ENCODE measurements at places on chromosomes 3 and 15. TPM values are rescaled to one million over a fixed set of nuclear protein-coding genes. Genes with fewer than 3 reads are reported as not detected.

DNA sequence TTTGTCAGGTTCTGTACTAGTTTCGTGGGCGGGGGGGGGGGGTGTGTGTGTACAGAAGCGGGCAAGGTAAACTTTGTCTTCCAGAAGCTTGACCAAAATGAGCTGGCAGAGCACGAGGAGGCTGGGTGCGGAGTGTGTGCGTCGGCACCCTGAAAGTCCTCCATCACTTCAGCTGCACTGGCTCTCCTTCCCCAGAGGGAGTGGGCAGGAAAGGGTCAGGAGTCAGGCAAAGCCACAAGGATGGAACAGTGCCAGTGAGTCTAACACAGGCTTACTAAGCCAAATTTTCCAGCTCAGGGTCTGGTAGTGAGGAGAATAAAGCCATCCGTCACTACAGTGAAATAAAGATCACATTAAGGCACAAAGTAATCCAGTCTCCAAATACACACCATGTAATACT lies 11.9 kb upstream of the SH3GL3 start:
- ATAC-seq: no peak

GRCh38 chr3:94440767-94441493 lies 378.1 kb downstream of the NSUN3 start:
- no peak for ATAC-seq

Gene DTX3L
- total RNA-seq: 28.5 TPM

Gene PLS1
- 12.5 TPM for total RNA-seq

DNA sequence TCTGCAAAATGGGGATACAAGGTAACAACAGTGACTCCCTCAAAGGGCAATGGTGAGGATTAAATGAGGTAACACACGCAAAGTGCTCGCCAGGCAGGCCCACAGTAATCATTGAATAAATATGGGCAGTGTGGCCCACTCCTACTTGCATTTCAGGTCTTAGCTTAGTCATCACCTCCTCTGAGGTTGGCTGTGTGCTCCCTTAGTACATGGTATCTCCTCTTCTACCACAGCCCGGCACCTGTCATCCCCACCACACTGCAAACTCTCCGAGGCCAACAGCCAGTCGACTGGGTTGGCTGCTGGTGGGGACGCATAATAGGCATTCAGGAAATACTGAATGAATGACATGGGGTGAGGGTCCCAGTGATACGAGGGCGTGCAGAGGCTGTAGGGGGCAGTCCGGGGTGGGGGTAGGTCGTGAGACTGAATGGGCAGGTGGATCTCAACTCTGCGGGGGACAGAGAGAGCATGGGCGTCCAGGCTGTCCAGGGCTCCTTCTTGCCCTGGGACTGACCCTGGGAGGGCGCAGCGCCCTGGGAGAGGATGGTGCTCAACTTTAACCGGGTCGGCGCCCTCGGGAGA lies 375 bp upstream of the MYZAP start:
- ATAC-seq: peak; percentile 86

Gene ZNF80
- not detected for total RNA-seq

Gene SLC27A2
- total RNA-seq: 0.92 TPM

Gene OR5H15
- total RNA-seq: not detected

DNA sequence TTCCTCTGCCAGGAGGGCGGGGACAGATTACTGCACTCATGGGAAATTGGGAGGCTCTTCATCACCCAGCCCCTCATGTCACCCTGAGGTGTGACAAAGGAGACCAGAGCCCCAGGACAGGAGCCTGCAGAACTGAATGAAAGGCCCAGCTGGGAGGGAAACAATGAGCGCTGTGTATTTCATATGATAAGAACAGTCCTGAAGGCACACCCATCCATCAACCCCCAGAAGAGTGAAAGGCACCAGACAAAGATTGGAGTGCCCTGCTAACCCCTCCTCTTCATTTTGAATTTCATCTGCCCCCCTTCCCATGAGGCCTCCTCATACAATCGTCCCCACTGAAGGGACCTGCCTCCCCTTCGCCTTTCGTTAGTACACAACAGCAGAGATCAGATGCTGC lies 160.0 kb upstream of the PRICKLE2 start:
- ATAC-seq: no peak

Gene P2RY13
- 0.28 TPM for total RNA-seq

Gene CAPN3
- total RNA-seq: 4.5 TPM

Gene TTC21A
- total RNA-seq: 2.3 TPM

Gene ALDH1A2
- 1.8 TPM for total RNA-seq

GRCh38 chr15:56036546-56037067 lies 43.2 kb upstream of the NEDD4 start:
- no peak for ATAC-seq

GRCh38 chr3:120652281-120652680 lies 29.8 kb downstream of the HGD start:
- ATAC-seq: no peak

DNA sequence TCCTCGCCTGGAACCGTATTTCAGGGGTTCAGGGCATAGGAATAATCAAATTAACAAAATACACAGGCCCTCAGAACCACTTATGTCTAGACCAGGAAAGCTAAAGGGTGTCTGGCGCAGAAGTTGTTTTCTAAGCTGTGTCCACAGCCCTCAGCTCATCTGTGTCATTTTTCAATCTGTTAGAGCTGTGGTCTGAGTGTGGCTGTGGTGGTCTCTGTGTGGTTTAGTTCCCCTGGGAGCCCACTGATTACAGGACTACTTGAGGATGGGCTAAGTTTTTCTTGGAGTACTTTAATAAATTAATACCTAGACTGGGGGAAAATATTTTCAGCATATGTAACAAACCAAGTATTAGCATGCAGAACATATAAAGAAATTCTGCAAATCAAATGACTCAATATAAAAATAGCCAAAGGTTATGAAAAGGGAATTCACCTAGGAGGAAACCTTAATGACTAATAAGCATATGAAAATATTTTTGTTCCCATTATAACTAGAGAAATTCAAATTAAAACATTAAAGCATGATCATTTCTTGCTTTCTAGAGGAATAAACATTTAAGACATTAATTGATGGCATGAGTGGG lies 186.3 kb downstream of the SATB1 start:
- ATAC-seq: no peak

DNA sequence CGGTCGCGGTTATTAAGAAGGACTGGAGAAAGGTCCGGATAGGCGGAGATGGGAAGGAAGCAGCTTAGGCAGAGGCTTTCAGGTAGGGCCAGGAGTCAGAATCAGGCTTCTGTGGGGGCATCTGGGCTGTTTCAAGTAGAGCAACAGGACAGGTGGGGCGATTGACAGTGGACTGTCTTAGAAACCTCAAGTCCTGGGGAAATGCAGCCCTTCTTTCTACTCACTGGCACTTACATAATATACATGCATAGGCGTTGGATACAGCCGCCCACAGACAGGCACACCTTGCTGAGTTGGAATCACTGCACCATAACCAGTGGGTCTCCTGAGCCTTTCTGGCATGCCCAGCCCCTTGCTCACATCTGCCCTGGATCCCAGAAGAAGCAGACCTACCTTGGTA lies 730 bp downstream of the MYD88 start:
- no peak for ATAC-seq

GRCh38 chr3:83938491-83938890 lies 1020.3 kb upstream of the CADM2 start:
- no peak for ATAC-seq

DNA sequence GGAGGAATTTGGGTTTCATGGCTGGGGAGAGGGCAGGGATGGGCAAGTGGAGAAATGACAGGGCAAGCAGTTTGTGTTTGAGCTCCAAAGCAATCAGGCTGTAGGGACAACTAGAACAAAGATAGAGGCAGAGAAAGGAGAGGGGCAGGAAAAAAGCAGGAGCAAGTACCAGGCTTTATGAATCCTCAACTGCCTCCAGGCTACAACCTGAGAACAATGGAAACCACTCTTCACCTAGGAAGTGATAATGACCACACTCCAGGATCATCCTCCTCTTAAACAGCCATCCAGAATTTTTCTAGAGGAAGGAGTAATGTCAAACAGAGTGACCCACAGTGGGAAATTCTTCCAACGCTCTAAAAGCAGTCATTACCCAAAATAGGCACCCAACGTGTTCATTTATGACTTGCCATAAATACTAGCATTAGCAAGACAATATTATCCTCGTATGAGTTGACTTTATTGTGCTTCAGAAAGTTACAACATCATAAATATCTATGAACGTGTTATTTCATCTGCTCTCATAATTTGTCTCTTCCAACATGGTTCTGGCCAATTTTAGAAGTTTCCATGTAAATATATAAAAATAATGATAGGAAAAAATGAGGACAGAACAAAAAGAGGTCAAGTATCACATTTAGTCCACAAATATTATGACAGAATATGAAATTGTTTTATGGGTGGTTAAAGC lies 50.5 kb downstream of the TNFAIP8L3 start:
- no peak for ATAC-seq

- ATAC-seq: no peak
Measured at GRCh38 chr3:42226470-42227425, 39.2 kb downstream of the CCK start.

DNA sequence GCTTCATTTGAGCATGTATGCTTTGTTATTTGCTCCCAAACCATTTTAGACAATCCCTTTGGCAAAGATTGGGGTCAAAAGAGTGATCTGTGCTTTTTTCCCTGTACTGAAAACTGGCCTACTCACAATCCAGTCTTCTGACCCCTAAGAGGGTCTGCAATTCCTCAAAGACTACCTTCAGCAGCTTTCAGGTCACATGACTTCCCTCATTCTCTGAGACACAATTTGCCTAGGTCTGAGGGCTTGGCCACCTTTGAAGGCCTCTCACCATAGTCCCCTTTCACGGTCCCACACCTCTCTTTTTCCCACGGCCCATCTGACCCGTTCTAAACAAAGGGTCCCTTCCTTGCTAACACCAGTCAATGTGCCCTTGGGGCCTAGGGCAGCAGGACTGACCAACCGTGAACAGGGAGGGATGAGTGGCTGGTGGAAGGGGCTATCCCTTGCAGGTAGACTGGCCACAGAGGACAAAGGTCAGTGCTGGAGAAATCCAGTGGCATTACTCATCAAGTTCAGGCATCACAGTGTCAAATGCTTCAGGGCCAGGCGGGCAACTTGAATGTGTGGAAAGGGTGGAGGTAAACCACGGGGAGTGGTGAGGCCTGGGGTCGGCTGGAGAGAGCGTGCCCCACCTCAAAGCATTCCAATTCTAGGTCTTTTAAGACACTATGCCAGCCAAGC lies 10.8 kb downstream of the RASL12 start:
- ATAC-seq: peak; percentile 39

GRCh38 chr3:157285966-157286365 lies 126.0 kb upstream of the CCNL1 start:
- ATAC-seq: no peak

GRCh38 chr3:155491696-155492095 lies 198.2 kb upstream of the STRIT1 start:
- no peak for ATAC-seq

Gene RTP4
- total RNA-seq: 1.8 TPM

DNA sequence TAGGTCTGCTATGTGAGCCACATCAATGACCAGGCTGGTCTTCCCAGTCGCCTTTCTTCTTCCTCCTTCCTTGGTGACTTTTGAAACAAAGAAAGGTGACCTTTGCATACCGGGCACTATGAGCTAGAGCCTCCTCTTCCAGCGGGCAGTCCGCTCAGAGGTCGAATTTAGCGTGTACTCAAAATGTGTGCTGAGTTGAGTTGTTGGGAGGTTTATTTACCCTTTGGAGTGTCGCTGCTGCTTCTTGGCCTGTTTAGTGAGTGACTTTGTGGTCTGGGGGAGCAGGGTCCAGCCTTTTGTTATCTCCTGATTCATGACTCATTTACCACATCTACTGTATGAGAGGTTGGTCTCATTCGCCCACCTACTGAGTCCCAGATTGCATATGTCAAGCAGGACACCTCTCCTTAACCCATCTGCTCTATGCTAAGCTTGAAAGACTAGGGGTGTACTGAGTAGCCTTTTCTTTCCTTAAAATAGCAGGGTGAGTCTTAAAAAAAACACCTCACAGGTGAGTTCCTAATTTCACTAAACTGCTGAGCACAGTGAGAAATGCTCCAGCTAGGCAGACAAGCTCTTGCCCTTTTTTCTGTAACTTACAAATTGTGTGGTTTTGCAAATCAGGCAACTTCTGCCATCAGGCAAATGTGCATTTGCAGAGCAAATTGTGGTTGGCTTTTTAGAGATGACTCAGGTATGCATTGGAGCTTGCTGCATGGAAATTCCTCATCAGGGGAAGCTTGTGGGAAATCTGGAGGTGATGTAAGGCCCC lies 3.2 kb upstream of the SIAH2 start:
- ATAC-seq: no peak

DNA sequence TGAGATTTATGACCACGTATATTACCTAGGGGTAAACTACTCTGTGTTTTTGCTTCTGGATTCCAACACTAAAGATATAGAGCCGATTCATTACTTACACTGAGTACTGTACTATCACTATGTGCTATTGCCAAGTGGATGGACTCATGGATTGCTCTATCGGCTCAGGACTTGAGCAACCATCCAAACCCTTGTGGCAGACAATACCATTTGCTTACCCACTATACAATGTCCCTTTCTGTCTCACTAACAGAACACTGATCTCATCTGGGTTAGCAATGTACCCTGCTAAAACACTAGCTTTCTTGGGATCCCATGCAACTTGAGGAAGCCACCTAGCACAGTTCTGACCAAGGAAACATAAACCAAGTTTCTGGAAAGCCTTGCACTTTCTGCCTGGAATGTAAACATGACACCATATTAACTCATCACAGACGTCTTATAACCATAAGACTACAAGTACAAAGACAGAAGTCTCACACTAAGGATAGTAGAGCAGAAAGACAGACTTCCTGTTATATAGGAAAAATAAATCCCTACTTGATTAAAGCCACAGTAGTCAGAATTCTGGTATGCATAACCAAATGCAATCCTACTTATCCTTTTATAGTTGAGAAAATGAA lies 38.6 kb downstream of the HACD2 start:
- ATAC-seq: peak; percentile 24

GRCh38 chr3:189652042-189652441 lies 20.9 kb downstream of the TP63 start:
- ATAC-seq: no peak

DNA sequence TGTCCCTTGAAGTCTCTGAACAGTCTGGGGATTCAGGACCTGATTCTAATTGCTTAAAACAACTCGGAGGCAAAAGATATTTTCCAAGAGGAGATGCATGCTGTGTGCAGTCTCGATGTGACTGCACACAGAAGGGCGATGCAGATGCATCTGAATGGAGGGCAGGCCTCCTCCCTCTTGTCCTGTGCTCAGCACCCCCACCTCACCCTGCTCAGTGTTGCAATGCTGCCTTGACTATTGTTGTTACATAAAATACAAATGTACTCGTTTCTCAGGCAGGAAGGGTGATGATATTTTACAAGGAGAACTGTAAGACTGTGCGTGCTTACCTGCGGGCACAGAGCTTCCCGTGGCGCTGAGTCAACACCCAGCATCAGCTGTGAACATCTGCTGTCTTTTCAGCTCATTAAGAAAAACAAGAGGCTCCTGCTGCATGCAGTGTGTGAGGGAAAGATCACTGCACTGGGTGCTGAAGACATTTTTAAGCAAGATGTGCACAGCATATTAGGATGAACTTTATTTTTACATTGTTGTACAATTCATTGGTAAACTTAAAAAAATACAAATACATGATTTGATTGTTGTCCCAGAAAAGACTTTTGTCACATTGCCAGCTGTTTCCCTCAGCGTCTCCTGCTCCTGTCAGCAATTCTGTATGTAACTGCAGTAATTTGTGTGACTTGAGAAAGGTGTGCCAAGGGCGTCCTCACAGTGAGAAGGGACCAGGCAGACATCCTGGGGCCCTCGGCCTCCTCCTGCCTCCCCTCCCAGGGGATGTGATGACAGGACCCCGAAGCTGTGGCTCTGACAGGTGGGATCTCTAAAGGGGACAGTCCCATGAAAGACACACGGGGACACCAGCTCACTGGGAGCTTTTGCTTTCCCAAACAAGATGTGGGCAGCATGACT lies 56.3 kb upstream of the RPL32 start:
- ATAC-seq: no peak

- peak; percentile 43 for ATAC-seq
Measured at GRCh38 chr15:44711743-44712345, 527 bp downstream of the B2M start.

Gene SLC28A2
- not detected for total RNA-seq

Gene CNTN6
- total RNA-seq: not detected
